ENCODE measurements at places on chromosomes 6 and 20.

- DNase-seq = no peak
Measured at GRCh38 chr6:904994-905393, 212.1 kb upstream of the EXOC2 start.

DNA sequence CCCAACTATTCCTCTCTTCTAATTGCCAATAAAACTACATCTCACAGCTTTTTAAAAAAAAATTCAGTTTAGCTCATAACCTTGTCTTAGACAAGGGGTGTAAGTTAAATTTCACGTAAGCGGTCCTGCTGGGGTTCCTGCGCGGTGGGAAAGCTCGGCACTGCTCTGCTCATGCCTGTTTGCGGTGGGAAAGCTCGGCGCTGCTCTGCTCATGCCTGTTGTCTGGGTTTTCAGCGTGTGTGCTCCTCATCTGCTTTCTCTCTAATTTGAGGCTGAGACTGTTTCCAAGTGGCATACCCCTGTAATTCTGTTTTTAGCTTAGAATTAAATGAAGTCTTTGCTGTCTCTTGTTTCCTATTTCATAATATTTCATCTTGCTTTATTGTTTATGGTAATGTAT, 18.6 kb downstream of the ARID1B start:
- no peak for DNase-seq

- no peak for DNase-seq
Measured at GRCh38 chr6:4491501-4492260, 284.5 kb upstream of the CDYL start.

DNA sequence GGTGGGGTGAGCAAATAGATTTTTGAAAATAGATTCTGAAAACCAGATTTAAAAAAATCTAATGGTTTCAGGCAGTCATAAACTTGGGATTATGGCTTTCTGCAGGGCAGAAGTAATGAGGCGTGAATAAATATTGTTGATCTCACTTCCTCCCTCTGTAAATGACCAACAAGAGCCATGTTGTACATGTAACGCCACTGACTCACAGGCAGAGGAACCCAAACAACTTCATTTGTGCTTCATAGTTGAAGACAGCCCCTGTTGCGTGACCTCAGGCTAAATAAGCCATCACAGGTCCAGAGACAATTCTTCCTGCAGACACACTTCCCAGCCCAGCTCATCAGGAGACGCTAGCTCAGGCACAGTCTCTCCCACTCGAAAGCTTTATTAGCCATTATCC, 59.1 kb upstream of the F13A1 start:
- DNase-seq = no peak

All from effector CD4-positive, alpha-beta T cell (primary cell).